ENCODE measurements at places on chromosomes 16 and 17.

- no peak for DNase-seq
These were observed 409.9 kb downstream of the SLC39A11 start for GRCh38 chr17:72682605-72683004.

DNA sequence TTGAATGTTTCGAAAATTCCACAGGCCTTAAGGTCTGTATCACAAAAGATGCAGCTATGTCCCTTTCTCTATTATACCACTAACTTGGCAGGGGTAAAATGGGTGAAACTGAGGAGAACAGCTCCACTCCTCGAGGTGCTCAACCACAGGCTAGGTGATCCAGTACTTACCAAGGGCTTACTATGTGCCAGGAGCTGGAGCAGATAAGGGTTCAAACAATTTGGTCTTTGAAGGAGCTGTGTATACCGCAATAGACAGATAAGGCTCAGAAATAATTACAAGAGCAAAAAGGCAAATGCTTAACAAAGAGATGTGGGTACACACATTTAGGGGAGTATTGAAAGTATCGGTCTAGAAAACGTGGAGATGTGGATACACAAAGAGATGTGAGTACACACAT is 1.5 kb downstream of the XPO6 start:
- DNase-seq: no peak

DNA sequence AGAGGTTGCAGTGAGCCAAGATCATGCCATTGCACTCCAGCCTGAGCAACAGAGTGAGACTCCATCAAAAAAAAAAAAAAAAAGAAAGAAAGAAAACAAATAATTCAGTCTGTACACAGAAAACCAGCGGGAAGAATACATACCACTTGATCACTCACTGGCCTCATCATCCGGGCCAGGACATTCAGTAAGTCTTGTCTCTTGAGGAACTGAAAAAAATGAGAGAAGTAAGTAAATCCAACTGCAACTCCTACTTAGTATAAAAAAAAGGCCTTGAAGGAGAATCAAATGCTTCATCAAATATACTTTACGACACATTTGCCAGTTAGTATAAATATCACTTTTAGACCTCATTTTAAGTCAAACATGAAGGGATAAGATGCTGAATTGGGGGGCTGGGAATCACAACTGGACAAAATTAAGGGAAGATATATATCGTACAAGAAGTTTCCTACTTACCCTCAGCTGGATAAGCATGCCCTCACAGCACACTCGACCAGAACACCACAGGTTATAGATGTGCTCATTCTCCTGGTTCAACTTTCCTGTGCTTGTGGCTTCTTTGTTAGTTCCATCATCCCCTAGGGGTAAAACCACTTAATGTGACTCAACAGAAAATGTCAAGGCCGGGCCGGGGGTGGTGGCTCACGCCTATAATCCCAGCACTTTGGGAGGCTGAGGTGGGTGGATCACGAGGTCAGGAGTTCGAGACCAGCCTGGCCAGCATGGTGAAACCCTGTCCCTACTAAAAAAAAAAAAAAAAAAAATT is 12.4 kb downstream of the CCDC47 start:
- DNase-seq: no peak

GRCh38 chr17:45052052-45052772 is 780 bp upstream of the DCAKD start:
- DNase-seq: peak; percentile 42

DNA sequence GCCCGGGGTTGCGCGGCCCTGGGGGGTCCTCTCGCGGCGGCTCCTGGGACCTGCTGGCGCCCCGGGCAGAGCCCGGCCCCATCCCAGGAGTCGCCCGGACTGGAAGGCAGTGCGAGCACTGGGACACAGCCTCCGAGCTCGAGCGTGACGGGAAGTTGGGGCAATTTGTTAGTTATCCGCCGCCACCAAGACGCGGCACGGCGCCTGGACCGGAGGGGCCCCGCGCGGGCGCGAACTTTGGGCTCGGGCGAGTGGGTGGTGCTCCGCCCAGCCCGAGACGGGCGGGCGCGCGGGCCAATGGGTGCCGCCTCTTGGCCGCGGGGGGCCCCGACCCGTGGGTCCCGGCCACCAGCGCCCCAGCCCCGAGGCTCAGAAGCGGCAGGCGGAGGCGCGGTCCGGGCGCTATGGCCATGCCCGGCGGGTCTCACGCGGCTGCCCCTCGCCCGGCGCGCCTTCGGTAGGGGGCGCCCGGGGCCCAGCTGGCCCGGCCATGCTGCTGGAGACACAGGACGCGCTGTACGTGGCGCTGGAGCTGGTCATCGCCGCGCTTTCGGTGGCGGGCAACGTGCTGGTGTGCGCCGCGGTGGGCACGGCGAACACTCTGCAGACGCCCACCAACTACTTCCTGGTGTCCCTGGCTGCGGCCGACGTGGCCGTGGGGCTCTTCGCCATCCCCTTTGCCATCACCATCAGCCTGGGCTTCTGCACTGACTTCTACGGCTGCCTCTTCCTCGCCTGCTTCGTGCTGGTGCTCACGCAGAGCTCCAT is at the start of gene ADORA2B:
TSS of gene ADORA2B (plus strand) at position 372 of the 768 bp plus-strand sequence. CDS start at position 491, 119 bp downstream.
- DNase-seq: peak; percentile 47

GRCh38 chr16:48126801-48127644 is 28.8 kb downstream of the ABCC12 start:
- DNase-seq: no peak

DNA sequence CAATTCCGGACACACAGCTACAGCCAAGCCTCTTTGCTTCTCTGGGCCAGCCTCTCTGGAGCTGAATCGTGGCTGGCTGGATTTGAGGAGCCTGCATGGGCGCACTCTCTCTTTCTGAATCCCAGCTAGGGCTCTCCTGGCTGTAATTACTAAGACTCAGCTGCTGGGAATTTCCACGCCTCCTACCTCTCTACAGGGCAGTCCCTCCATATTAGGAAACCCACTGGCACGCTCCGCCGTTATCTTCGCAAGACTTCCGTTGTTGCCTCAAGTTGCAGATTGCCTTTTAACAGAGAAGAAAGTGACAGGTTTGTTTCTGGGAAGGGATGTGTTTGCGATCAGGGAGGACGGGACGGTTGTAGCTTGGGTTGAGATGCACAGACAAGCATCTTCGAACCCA is 188.4 kb upstream of the NLRP1 start:
- DNase-seq: no peak

- no peak for DNase-seq
These were observed 20.7 kb upstream of the MNT start for GRCh38 chr17:2421315-2422147.

- no peak for DNase-seq
These were observed 1.2 kb downstream of the SREBF1 start for GRCh38 chr17:17835415-17836249.

Measured in activated T-cell treated with anti-CD3 and anti-CD28 coated beads, Interleukin-2, amount 50 U/mL, for 1 hour (primary cell).